ENCODE measurements at places on chromosomes 11 and 22.

- no peak for DNase-seq
These were observed 5.0 kb upstream of the KCNJ1 start for GRCh38 chr11:128872094-128872493.

- DNase-seq = no peak
These were observed 725 bp downstream of the CASTOR1 start for GRCh38 chr22:30288419-30289140.

- DNase-seq = no peak
These were observed 785.6 kb downstream of the TBC1D22A start for GRCh38 chr22:47547881-47548650.

- no peak for DNase-seq
These were observed 9.2 kb upstream of the P2RY6 start for GRCh38 chr11:73262851-73263495.

DNA sequence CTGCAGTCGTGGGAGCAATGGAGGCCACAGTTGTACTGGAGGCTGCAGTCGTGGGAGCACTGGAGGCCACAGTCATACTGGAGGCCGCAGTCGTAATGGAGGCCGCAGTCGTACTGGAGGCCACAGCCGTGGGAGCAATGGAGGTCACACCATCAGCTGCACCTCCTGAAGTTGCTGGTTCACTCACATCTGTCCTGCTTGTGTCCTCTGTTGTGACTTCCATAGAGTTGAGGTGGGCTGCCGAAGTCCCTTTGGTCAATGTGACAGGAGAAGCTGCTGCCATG is 9.3 kb downstream of the C11orf24 start:
- no peak for DNase-seq

- no peak for DNase-seq
These were observed 26.3 kb downstream of the FAM118A start for GRCh38 chr22:45335854-45336522.

- no peak for DNase-seq
These were observed 1.0 kb downstream of the CCDC85B start for GRCh38 chr11:65891219-65892136.

DNA sequence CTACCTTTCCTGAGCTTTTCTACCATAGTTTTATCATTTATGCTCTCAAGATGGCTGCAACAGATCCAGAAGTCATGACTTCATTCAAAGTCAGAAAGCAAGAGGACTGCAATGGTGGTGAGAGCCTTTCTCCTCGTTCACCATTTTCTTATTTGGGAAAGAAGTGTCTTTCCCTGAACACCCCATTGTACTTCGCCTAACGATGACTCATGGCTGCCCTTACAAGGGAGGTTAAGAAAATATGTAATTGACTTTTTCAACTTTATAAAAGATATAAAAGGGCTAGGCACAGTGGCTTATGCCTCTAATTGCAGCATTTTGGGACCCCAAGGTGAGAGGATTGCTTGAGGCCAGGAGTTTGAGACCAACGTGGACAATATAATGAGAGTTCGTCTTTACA is 541.7 kb downstream of the METTL15 start:
- DNase-seq = no peak

All from stimulated activated CD4-positive, alpha-beta T cell treated with anti-CD3 and anti-CD28 coated beads, Interleukin-1b, Interleukin-23, amount 100 ng/mL, for 1 hour (primary cell).